HepG2 (cell line): ENCODE measurements at places on chromosomes 6 and 20. TPM values are rescaled to one million over a fixed set of nuclear protein-coding genes. Genes with fewer than 3 reads are reported as not detected.

GRCh38 chr20:44714102-44714700, 968 bp upstream of the CCN5 start:
- no peaks in the 10 kb centered on the region for H3K36me3 ChIP-seq
- H3K27ac ChIP-seq = no peak overlapping the region
- no peak overlapping the region for H3K4me3 ChIP-seq
- H3K27me3 ChIP-seq = peaks cover 42% of the 10 kb centered on the region; the same call in 2 of the 3 replicates
- H3K4me1 ChIP-seq = peaks cover 15% of the 10 kb centered on the region

Gene FOXQ1
- 39.2 and 39.8 TPM in 2 replicates for total RNA-seq

GRCh38 chr20:63382551-63383300, 21.6 kb upstream of the CHRNA4 start:
- H3K4me3 ChIP-seq = no peak overlapping the region
- H3K27ac ChIP-seq = no peak overlapping the region
- peaks cover 6% of the 10 kb centered on the region for H3K4me1 ChIP-seq
- H3K36me3 ChIP-seq = no peaks in the 10 kb centered on the region

GRCh38 chr20:39698752-39699151, 736.6 kb downstream of the DHX35 start:
- no peak overlapping the region for H3K27ac ChIP-seq
- no peak overlapping the region for H3K4me3 ChIP-seq
- no peak for DNase-seq
- H3K4me1 ChIP-seq = no peaks in the 10 kb centered on the region
- H3K27me3 ChIP-seq = no peaks in the 10 kb centered on the region

GRCh38 chr20:25545171-25545570, 40.2 kb downstream of the NINL start:
- no peak overlapping the region for H3K27ac ChIP-seq
- no peak overlapping the region for H3K4me3 ChIP-seq
- H3K4me1 ChIP-seq = peaks cover 75% of the 10 kb centered on the region
- no peak for DNase-seq
- H3K36me3 ChIP-seq = peaks cover 18% of the 10 kb centered on the region
- H3K27me3 ChIP-seq = no peaks in the 10 kb centered on the region

Gene PAQR8
- 26.2 and 37.7 TPM in 2 replicates for total RNA-seq

GRCh38 chr20:62665826-62666735, 23.8 kb downstream of the SLCO4A1 start:
- H3K4me3 ChIP-seq = peak overlapping the region; percentile 3; the same call in 1 of the 2 replicates
- H3K27me3 ChIP-seq = no peaks in the 10 kb centered on the region
- H3K4me1 ChIP-seq = peaks cover 77% of the 10 kb centered on the region
- peaks cover 1% of the 10 kb centered on the region; the same call in 1 of the 2 replicates for H3K36me3 ChIP-seq
- DNase-seq = no peak

Gene RAMACL
- 0.09 TPM in 1 of 2 replicates, not detected in the other for total RNA-seq

DNA sequence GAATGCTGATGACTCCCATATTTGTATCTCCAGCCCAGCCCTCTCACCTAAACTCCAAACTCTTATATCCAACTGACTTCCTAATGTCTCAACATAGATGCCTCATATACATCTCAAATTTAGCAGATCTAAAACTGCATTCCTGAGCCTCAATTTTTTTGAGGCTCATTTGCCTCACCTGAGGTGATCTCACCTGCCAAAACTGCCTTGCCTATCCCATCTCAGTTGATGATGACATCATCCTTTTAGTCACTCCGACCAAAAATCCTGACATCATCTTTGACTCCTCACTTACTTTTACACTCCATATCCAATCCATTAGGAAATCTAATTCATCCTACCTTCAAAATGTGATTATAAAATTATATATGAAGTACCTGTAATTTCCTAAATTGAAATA, 25.6 kb upstream of the SLPI start:
- H3K4me1 ChIP-seq = no peaks in the 10 kb centered on the region
- H3K36me3 ChIP-seq = no peaks in the 10 kb centered on the region
- no peak for DNase-seq
- H3K27me3 ChIP-seq = peaks cover 25% of the 10 kb centered on the region

DNA sequence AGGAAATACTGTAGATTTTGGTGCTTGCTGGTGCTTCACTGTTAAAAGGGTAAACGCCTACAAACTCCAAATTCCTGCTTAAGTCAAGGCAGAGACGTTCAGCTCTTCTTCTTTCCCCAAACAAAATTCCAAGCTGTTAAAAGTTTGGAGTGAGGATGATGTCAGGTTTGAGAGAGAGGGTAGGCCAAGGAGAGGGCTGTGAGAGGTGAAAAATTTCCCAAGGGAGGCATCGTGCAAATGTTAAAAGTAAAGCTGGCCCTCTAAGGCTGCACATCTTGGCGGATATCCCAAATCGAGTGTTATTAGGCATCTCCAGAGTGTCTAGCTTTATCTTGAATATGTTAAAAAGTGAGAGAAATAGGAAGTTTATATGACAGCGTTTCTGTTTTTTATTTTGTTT, 651.8 kb downstream of the QKI start:
- no peaks in the 10 kb centered on the region for H3K36me3 ChIP-seq
- no peaks in the 10 kb centered on the region for H3K27me3 ChIP-seq
- H3K4me1 ChIP-seq = no peaks in the 10 kb centered on the region
- no peak for DNase-seq
- no peak overlapping the region for H3K27ac ChIP-seq

Gene OR12D2
- not detected in 2 replicates for total RNA-seq

GRCh38 chr6:149696901-149697300, 21.0 kb downstream of the LATS1 start:
- H3K27ac ChIP-seq = no peak overlapping the region
- no peaks in the 10 kb centered on the region for H3K27me3 ChIP-seq
- DNase-seq = no peak
- no peaks in the 10 kb centered on the region for H3K4me1 ChIP-seq
- peaks cover 70% of the 10 kb centered on the region for H3K36me3 ChIP-seq

Gene LRRC73
- total RNA-seq = 0.11 and 0.17 TPM in 2 replicates

DNA sequence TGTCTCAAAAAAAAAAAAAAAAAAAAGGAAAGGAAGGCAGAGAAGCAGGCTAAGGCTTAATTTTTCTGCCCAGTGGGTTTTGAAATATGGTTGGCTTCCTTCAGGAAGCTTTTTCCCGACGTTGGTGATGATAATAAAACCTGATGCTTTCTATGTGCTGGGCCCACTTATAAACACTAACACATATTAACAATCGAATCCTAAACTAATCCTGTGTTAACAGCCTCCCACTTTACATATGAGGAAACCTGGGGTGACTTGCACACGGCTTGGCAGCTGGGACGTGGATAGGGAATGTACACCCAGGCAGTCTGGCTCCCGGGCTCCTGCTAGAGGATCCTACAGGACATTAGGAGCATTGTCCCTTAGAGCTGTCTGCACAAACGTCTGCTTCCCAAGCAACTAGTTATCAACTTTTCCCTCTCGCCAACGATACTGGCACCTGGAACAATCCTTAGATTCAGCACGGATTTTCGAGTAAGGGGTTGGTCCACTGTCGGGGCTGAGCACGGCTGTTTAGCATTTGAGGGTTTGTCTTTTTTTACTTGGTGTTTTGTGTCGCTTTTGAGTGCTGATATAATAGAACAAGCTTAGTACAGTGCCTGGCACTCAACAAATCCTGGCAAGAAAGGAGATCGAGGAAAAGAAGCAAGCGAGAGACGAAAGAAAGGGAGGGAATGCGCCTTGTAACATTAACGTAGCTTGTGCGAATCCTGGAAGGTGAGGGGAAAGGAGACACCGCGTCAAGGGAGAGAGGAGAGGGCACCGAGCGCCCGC, 622 bp upstream of the KIZ start:
- H3K4me3 ChIP-seq = peak overlapping the region; percentile 86
- H3K27ac ChIP-seq = peak overlapping the region; percentile 80
- no peaks in the 10 kb centered on the region; the same call in 2 of the 3 replicates for H3K27me3 ChIP-seq
- H3K36me3 ChIP-seq = no peaks in the 10 kb centered on the region
- peaks cover 42% of the 10 kb centered on the region for H3K4me1 ChIP-seq
- peak; percentile 88 for DNase-seq

- DNase-seq = no peak
- no peaks in the 10 kb centered on the region for H3K36me3 ChIP-seq
- H3K4me3 ChIP-seq = no peak overlapping the region
- no peaks in the 10 kb centered on the region for H3K4me1 ChIP-seq
- no peaks in the 10 kb centered on the region for H3K27me3 ChIP-seq
These were observed 78.0 kb upstream of the SIRPG start for GRCh38 chr20:1735417-1736089.

DNA sequence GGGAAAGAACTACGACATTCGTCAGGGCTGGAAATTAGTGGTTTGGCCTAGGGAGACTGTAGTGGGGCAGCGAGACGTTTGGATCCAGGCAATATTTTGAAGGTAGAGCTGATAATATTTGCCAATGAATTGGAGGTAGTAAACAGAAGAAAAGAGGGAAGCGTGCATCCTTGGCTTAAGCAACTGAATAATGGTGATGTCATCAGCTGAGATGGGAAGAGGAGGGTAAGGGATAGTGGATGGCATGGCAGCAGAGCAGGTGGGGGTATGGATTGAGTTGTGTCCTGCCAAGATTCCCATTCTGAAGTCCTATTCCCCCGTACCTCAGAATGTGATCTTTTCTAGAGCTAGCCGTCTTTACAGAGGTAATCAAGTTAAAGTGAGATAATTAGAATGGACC, 119.2 kb downstream of the PDE7B start:
- no peaks in the 10 kb centered on the region for H3K27me3 ChIP-seq
- no peaks in the 10 kb centered on the region for H3K4me1 ChIP-seq
- H3K27ac ChIP-seq = no peak overlapping the region
- no peak overlapping the region for H3K4me3 ChIP-seq
- no peak for DNase-seq

GRCh38 chr6:52020945-52021570, 66.4 kb downstream of the PKHD1 start:
- no peak overlapping the region for H3K4me3 ChIP-seq
- no peaks in the 10 kb centered on the region for H3K36me3 ChIP-seq
- no peak overlapping the region for H3K27ac ChIP-seq
- H3K27me3 ChIP-seq = no peaks in the 10 kb centered on the region
- H3K4me1 ChIP-seq = peaks cover 21% of the 10 kb centered on the region
- DNase-seq = peak; percentile 36

DNA sequence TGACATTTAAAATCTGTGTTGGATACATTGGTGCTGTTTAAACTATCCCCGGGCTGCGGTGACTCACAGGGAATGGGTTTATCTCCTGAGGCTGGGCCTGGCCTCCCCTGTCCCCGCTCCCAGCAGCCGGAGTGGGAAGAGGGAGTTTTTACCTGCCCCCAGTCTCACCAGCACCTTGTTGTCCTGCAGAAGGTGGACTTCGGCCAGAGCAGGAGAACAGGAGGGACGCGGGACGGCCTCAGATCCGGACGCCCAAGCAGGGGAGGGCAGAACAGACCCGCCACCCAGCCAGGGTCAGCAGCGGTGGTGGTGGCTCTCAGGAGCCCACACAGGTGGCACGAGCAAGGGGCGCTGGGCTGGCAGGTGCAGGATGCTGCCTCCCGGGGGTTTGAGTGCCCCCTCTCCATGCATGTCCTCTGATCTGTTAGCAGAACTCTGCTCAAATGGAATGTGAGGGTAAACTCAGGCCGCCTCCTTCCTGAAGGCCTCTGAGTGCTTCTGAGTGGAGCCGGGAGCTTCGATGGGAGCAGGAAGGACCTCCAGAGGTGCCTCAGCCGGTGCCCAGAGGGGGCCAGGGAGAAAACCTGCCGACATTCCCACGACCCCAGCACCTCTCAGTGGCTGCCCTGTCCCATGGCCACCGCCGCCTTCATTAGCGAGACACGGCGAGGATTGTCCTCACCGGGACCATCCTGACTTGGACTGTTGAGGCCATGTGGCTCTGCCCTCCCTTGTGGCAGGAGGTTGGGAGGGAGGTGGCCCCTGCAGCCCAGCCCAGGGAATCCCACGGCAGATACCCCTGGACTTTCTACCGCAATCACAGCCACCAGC, 43.4 kb upstream of the MRGBP start:
- peak overlapping the region; percentile 50; the same call in 1 of the 2 replicates for H3K4me3 ChIP-seq
- peaks cover 17% of the 10 kb centered on the region for H3K4me1 ChIP-seq
- peak; percentile 25 for DNase-seq
- no peaks in the 10 kb centered on the region for H3K36me3 ChIP-seq

GRCh38 chr6:89979481-89980119, 85.3 kb downstream of the GJA10 start:
- no peak overlapping the region for H3K27ac ChIP-seq
- no peaks in the 10 kb centered on the region for H3K4me1 ChIP-seq
- H3K4me3 ChIP-seq = no peak overlapping the region

DNA sequence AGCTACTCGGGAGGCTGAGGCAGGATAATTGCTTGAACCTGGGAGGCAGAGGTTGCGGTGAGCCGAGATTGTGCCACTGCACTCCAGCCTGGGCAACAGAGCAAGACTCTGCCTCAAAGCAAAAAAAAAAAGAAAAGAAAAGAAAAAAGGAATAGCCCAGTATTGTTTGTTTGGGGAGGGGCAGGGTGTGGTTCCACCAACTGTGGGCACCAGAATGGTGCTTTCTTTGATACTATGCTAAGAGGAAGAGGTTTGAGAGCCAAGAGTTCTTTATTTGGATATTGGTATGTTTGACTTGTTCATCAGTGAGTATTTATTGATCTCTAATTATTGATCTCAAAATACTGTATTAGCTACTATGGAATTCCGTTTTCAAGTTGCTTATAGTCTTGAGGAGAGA, 72.3 kb downstream of the CEP57L1 start:
- no peaks in the 10 kb centered on the region for H3K27me3 ChIP-seq
- H3K4me3 ChIP-seq = no peak overlapping the region
- H3K27ac ChIP-seq = no peak overlapping the region
- peaks cover 11% of the 10 kb centered on the region for H3K4me1 ChIP-seq
- DNase-seq = no peak

DNA sequence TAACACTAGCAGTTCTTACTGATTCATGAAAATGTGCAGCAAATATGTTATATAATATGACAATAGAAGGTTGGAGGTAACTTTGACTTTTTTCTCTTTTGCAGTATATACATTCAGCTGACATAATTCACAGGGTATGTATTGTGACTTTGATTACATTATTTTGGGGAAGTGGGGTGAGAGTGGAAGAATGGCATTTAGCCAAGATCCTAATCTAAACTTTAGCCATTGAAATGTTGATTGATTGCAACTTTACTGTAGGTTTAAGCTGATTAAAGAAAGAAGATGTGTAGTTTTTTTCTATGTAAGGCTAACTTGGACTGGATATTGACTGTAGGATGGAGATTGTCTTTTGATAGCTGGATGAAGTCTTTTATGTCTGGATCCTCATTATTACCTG, 46.0 kb downstream of the MAPK14 start:
- no peak for DNase-seq
- no peak overlapping the region for H3K27ac ChIP-seq
- no peaks in the 10 kb centered on the region for H3K27me3 ChIP-seq
- H3K4me3 ChIP-seq = no peak overlapping the region

Gene SLPI
- total RNA-seq = not detected in 2 replicates

DNA sequence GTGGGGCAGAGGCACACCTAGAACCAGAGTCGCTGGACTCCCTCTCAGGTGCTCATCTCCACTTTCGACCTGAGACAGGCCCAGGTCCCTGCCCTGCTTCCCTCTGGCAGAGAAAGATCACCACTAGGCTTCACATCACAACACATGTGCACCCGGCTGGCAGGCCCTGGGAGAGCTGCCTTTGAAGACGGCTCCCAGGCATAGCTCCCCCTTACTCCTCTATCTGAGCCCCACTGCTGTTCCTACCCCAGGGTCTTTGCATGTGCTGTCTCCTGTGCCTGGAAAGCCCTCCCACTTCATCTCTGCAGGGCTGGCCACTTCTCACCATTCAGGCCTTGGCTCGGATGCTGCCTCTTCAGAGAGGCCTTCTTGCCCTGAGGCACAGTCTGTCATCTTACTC, 89.2 kb downstream of the NOL4L start:
- no peaks in the 10 kb centered on the region for H3K36me3 ChIP-seq
- H3K27ac ChIP-seq = no peak overlapping the region
- no peak for DNase-seq
- no peaks in the 10 kb centered on the region for H3K27me3 ChIP-seq
